Ovary (tissue), 10 donors: ENCODE measurements at places on chromosomes 3 and 15. TPM values are rescaled to one million over a fixed set of nuclear protein-coding genes. Genes with fewer than 3 reads are reported as not detected.
A peak's percentile ranks its signal among the peaks of the same experiment; 100 is the strongest.

GRCh38 chr3:193040836-193041672 lies 123.4 kb upstream of the MB21D2 start:
- no peaks in the 10 kb centered on the region for H3K4me1 ChIP-seq
- H3K4me3 ChIP-seq, result no peak overlapping the region
- no peak overlapping the region for H3K27ac ChIP-seq
- H3K36me3 ChIP-seq, result no peaks in the 10 kb centered on the region
- no peak for DNase-seq

DNA sequence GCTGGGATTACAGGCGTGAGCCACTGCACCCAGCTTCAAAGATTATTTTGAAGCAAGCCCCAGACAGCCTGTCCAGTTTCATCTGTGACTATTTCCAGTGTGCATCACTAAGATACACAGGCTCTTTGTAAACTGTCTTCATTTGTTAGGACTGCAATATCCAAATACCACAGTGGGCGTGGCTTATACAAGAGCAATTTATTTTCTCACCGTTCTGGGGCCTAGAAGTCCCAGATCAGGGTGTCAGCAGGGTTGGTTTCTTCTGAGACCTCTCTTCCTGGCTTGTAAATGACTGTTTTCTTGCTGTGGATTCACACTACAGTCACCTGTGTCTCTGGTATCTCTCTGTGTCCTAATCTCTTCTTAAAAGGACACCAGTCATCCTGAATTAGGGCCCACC lies 59.7 kb downstream of the RLBP1 start:
- no peak overlapping the region for H3K27ac ChIP-seq
- no peak for DNase-seq
- no peak overlapping the region for H3K4me3 ChIP-seq
- H3K27me3 ChIP-seq, result no peaks in the 10 kb centered on the region

DNA sequence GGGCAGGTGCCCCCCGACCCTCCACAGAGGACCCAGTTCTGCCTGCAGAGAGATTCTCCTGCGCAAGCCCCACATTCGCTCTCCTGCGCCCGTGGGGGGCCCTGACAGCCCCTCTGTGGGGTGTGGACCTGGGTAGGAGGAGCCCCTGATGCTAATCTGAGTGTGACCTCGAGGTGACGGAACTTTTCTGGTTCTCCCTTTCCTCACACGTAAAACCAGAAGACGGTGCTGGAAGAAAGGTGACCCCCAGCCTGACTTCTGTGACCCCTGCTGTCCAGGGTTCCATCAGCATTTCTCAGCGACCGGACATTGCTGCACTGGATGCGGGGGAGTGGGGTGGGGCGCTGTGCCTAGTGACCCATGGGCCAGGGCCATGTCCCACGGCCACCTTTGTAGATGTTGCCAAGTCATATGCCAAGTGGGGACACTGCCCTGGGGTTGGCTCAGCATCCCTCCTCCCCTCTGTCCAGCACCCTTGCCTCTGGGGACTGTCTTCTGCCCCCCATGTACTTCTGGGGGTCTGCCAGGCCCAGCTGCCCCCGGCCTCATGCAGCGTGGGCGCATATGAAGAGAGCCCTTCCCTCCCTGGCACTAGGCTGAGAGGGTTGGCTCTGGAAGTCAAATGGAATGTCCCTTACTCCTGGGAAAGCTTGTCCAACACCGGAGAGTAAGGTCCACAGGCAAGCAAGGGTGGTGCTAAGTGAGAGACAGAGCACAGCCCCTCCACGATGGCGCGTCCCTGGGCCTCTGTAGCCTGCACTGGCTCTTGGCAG lies 129.1 kb upstream of the MEF2A start:
- no peak overlapping the region for H3K4me3 ChIP-seq
- no peaks in the 10 kb centered on the region for H3K36me3 ChIP-seq
- no peaks in the 10 kb centered on the region for H3K27me3 ChIP-seq
- no peak for DNase-seq

DNA sequence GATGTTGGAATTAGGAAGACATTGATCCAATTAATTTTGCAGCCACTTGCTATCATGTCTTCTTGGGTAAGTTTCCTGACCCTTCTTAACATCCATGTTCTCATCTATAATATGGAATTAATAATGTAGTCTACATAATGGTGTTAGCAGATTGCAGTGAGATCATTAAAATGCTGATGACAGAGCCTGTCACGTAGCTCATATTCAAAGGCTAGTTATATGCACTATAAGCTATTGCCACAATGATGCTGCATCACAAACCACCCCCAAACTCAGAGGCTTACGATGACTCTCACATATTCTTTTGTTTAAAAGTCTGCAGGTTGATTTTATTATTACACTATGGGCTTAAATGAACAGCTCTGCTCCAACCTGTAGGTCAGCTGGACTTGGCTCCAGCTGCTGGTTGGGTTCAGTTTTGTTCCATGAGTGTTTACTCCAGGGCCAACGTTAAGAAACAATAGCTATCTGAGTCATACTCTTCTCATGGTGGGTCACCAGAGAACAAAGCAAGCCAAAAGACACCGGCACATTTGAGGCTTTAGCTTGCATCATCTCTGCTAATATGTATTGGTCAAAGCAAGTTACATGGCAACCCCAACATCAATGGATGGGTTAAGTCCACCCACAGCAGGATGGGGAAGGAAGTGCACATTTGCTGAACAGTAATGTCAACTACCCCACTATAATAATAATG lies 250.0 kb upstream of the SLCO3A1 start:
- no peak overlapping the region for H3K27ac ChIP-seq
- no peak for DNase-seq
- H3K4me3 ChIP-seq, result no peak overlapping the region
- no peaks in the 10 kb centered on the region for H3K36me3 ChIP-seq

DNA sequence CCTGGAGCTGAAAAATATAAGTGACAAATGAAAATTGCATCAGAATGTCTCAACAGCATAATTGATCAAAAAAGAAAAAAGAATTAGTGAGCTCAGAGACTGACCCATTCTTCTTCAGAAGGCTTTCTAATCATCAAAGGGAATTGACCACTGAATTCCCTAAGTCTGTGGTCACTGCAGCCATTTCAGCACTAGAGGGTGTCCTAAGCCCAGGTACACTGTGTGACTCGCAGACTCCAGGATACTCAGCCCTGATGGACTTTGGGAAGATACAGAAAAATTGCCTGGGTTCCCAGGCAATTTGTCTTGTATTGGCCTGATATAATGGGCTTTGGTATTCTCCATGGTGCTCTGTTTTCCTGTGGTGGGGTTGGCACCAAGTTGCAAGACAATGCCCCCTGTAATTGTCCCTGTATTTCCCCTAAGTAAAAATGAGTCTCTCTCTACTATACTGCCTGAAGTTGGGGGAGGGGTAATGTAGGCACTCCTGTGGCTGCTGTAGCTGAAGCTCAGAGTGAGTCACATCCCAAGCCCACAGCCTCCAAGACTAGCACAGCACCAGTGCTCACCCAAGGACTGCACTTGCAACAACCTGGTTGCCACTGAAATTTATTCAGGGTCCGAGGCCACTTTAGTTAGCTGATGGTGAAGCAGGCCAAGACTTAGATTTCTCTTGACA lies 256.0 kb upstream of the STAC start:
- no peaks in the 10 kb centered on the region for H3K36me3 ChIP-seq
- no peaks in the 10 kb centered on the region for H3K4me1 ChIP-seq
- H3K27ac ChIP-seq, result no peak overlapping the region
- H3K27me3 ChIP-seq, result no peaks in the 10 kb centered on the region

DNA sequence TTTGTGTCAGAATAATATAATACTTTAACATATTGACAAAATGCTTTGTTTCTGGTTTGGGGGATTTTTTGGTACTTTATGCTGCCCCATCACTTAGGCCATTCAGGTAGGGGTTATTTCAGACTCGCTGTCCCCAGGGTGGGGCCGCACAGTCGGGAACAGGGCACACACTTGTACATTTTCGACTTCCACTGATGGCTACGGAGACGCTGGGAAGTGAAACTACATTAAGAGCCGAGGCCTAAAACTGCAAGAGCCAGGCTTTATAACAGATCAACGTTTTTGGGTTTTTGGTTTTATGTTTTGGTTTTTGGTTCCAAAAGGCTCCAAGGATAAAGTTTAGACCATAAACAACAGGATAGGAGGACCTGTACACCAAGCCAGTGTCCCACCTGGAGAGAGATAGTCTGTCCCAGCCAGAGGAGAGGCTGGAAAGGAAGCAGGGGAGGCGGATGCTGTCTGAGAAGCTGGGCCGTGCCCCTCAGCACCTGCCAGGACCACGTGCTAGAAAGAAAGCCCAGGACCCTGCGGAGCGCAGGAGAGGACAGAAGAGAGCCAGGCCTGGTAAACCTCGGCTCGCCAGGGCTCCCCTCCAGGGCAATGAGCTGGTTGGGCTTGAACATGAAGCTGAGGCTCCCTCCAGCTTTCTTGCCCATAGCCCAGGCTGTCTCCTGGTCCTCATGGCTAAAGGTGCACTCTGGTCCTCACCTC lies 111.7 kb downstream of the CHSY1 start:
- no peak for DNase-seq
- no peak overlapping the region for H3K4me3 ChIP-seq
- H3K4me1 ChIP-seq, result no peaks in the 10 kb centered on the region
- no peaks in the 10 kb centered on the region for H3K27me3 ChIP-seq

EXD1 gene
- not detected for total RNA-seq

- no peaks in the 10 kb centered on the region for H3K36me3 ChIP-seq
- no peak overlapping the region for H3K4me3 ChIP-seq
- no peaks in the 10 kb centered on the region for H3K27me3 ChIP-seq
- no peaks in the 10 kb centered on the region for H3K4me1 ChIP-seq
Observed at GRCh38 chr3:26422415-26422814, 200.2 kb upstream of the LRRC3B start.

DNA sequence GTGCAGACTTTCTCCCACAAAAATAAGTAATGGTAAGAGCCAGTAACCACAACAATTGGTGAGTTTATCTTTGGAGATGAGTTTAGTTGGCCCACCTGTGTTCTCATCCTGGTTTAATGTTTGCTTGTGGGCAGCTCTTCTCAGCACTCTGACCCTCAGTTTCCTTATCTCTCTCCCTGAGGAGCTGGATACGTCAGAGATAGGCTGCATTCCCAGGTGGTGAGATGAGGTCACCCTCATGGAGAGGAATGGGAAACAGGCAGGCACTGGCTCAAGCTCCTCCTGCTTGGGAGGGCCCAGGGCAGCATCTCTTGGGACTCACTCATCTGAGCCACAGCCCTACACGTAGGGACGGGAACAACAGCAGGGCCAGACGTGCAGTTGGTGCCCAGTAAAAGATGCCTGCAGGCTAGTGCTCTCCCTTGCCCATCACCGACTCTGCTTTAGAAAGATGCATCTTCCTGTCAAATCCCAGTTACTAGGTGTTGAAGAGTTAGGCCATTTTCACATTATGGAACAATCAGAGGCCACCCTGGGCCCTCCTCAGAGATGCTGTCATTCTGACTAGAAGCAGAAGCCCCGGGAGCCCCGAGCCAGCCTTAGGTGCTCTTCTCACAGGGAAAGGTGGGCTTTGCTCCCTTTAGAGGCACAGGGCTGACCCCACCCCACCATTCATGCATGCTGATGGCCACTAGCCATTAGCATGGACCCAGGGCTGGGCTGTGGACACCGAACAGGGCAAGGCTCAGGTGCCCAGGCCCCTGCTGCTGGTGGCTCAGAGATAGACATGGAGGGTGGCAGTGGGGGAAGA lies 59.7 kb downstream of the GRIP2 start:
- no peaks in the 10 kb centered on the region for H3K36me3 ChIP-seq
- peak overlapping the region; percentile 85 for H3K27ac ChIP-seq
- DNase-seq, result no peak
- H3K4me1 ChIP-seq, result peaks cover 38% of the 10 kb centered on the region
- no peaks in the 10 kb centered on the region for H3K27me3 ChIP-seq

MEGF11 gene
- 11.4 TPM for total RNA-seq

DNA sequence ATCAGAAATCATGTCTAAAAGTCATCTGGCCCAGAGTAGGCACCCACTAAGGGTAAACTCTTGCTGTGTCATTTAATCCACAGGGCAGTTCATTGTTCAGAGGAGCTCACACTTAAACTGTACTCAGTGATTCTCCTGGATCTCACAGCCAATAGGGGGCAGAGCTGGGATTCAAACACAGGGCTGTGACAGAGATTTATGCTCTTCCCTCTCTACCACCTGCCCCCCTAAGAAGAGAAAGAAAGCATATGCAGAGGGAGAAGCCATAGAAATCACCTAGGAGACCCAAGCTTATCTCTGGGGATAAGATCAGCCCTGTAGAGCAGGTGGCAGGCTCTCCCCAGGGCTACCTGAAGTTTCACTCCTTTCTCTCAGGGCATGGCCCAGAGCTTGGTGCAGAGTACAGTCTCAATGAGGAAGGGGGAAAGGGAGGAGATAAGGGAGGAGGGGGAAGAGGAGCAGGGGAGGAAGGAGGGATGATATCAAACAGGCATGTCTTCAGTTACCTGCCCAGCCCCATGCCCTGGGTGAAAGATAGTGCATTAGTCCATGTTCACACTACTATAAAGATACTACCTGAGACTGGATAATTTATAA lies 51.8 kb upstream of the ADPGK start:
- H3K4me1 ChIP-seq, result no peaks in the 10 kb centered on the region
- no peaks in the 10 kb centered on the region for H3K36me3 ChIP-seq
- no peaks in the 10 kb centered on the region for H3K27me3 ChIP-seq
- no peak overlapping the region for H3K4me3 ChIP-seq

CAMKV gene
- total RNA-seq, result not detected

PLCH1 gene
- 1.1 TPM for total RNA-seq

ELL3 gene
- total RNA-seq, result 3.8 TPM

SUSD5 gene
- total RNA-seq, result 1.4 TPM

DNA sequence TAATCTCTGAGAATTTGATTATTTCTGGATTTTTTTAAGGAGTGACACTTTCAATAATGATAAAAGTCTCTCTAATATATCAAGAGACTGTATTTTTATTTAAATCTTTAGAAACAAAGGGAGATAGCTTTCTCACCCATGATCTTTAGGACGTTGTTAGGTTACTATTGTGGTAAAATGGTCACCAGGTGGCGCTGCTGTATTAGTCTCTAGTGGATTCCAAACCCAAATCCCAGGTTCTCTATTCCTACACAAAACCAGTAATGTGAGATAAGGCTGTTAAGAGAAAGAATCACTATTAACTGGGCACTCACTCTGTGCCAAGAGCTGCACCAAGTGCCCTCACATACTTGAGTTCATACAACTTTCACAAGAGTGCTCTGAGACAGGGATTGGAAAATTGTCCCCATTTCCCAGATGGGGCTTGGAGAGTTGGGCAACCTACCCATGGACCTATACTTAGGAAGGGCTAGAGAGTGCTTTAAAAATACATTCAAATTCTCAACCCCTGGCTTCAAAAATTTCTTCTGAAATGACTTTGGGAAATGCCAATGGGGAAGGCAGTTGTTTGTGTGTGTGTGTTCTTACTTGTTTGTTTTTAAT lies 593.4 kb upstream of the TGFBR2 start:
- no peaks in the 10 kb centered on the region for H3K4me1 ChIP-seq
- no peaks in the 10 kb centered on the region for H3K36me3 ChIP-seq
- DNase-seq, result no peak
- no peak overlapping the region for H3K4me3 ChIP-seq
- no peak overlapping the region for H3K27ac ChIP-seq

DNA sequence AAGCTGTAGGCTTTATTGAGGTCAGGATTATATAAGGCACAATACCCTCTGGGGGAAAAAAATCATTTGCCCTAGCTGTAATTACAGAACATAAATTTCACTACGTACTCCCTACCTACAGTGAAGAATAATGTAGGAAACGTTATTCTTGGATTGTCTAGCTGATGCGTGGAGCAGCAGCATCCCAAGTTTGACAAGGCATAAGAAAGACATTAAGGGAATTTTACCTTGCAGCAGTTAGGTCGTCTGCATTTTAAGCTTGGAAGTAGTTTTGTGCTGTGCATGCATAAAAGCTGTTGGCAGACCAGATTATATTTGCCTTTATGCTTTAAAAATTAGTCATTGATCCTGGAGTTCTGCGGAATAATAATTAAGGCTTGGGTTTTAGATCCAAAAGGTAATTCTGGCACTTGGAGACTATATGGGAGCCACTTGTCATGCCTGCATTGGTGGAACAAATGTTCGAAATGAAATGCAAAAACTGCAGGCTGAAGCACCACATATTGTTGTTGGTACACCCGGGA lies 2.2 kb downstream of the EIF4A2 start:
- H3K4me3 ChIP-seq, result peak overlapping the region; percentile 97
- H3K4me1 ChIP-seq, result peaks cover 14% of the 10 kb centered on the region
- no peaks in the 10 kb centered on the region for H3K27me3 ChIP-seq
- no peak for DNase-seq
